ENCODE measurements at places on chromosomes 16 and 17.
A peak's percentile ranks its signal among the peaks of the same experiment; 100 is the strongest.

- peak; percentile 73 for DNase-seq
Measured at GRCh38 chr17:2094891-2095535, 40.1 kb downstream of the HIC1 start.

DNA sequence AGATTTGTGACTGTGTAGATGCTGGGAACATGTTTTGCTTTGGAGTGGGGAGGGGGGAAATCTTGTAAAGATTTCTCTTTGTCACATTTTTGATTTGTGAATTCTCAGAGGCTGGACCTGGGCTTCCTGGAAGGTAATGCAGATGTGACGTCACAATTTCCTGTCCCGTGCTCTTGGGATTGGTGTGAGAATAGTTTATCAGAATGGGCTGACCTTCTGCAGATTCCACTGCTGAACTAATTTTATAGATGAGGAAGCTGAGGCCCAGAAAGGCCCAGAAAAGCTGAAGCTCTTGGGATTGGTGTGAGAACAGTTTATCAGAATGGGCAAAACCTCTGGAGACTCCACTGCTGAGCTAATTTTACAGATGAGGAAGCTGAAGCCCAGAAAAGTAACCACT lies 34.0 kb downstream of the HS3ST3B1 start:
- no peak for DNase-seq

DNA sequence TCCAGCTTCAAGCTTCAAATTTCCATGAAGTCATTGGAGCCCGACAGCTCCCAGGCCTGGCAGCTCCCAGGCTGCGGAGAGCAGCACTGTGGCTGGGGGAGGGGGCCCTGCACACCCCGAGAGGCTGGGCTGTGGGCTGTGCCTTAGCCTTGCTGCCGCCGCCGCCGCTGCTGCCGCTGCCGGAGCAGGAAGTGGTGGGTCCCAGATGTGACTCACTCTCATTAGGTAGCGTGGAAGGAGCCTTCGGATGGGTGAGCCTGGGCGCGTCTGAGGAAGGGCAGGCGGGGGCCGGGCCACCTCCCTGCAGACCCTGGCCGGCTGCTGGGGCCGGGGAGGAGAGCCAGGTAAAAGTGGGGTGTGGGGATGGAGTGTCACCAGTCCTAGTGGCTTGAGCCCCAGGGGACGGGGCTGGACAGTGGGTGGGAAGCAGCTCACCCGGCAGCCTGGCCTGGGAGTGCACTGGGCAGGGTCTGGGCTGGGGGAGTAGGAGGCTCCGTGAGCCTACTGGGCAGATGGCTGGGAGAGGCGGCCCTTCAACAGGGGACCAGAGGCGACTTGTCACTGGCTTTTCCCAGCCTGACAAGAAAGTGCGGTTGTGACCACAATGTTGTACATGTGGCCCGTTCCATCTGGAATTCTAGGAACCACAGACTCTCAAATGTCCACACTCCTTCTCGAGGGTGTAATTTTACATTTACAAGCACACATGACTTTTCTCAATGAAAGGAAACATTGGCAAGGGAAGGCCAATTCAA lies at the start of gene ADCY7:
TSS of gene ADCY7 (plus strand) at position 215 of the 755 bp plus-strand sequence. CDS start 21,629 bp downstream, outside the sequence.
- DNase-seq = peak; percentile 90

DNA sequence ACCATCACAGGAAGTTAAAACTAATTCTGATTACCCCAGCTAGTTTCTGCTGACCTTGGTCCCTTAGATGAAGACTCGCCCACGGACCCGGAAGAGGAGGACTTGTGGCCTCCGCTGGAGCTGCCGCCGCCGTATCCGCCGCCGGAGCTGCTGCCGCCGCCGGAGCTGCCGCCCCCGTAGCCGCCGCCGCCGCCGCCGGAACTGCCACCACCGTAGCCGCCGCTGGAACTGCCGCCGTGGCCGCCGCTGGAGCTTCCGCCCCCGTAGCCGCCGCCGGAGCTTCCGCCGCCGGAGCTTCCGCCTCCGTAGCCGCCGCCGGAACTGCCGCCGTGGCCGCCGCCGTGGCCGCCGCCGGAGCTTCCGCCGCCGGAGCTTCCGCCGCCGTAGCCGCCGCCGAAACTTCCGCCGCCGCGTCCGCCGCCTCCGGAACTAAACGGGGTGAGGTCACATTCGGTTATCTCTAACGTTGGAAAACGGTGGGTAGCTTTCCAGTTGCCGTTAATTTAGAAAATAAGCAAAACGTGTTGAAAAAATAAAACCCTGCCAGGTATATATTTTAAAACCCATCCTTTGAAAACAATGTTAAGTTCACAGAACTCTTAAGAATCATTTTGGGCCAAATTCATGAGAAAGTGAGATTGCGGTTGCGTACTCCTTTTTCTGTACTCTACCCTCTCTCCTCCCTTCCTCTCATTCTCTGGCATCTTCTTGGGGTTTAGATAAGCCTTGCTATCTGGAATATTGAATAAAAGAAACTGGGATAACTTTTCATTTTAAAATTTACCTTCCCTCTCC lies 3.5 kb downstream of the KRT10 start:
- peak; percentile 84 for DNase-seq

GRCh38 chr17:50386510-50386909 lies 10.8 kb downstream of the LRRC59 start:
- DNase-seq = no peak

GRCh38 chr16:64878940-64879339 lies 242.9 kb downstream of the CDH11 start:
- no peak for DNase-seq

DNA sequence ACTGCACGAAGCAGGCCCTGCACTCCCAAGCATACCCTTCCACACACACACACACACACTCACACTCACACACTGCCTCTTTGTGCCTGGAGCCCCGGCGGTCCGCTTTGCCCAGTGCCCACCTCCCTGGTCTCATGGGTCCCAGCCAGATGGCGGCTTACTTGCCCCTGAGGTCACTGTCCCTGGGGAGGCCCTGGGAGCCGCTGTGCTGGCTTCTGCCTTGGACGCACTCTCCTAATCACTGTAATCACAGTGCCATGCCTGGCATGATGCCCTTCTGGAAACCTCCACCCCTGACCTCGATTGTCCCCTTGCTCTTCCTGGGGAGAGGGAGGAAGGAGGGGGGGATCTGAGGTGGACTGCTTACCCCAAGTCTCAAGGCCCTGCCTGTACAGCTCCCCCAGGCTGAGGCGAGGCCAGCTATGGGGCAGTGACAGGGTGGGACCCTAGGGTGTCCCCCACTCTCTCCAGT lies 36.0 kb downstream of the ARHGAP23 start:
- DNase-seq = peak; percentile 77

GRCh38 chr16:86403085-86403484 lies 107.2 kb upstream of the FOXF1 start:
- no peak for DNase-seq

GRCh38 chr16:90033387-90033786 lies 14.1 kb upstream of the DBNDD1 start:
- peak; percentile 55 for DNase-seq

DNA sequence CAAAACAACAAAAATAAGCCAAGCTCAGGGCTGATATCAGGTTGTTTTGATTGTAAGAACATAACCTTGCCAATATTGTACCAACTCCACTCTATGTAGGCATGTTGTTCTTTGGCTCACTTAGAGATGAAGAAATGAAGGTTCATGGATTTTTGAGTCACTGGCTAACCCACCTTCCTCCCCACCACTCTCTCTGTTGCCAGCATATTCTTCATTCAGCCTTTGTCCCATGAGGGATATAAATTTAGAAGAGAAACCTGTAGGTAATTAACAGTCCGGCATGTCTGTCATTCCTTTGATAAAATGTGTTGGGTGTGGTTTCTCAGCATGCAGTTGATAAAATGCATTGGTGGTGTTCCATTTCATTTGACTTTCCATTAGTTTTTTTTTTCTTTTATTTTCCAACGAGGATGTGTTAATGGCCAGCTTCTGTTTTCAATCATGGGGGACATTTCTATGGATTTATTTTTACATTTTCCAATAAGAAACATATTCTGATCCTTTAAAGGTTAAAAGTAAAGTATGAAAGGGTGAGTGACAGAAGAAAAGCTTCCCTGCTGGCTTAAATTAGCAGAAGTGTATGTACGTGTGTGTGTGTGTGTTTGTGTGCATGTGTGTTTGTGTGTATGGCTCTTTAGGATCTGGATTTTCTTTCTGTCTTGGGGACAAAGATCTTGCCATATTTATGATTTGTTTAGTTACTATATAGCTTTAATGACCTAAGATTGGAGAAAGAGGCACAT lies 166.2 kb upstream of the KCNJ16 start:
- no peak for DNase-seq

DNA sequence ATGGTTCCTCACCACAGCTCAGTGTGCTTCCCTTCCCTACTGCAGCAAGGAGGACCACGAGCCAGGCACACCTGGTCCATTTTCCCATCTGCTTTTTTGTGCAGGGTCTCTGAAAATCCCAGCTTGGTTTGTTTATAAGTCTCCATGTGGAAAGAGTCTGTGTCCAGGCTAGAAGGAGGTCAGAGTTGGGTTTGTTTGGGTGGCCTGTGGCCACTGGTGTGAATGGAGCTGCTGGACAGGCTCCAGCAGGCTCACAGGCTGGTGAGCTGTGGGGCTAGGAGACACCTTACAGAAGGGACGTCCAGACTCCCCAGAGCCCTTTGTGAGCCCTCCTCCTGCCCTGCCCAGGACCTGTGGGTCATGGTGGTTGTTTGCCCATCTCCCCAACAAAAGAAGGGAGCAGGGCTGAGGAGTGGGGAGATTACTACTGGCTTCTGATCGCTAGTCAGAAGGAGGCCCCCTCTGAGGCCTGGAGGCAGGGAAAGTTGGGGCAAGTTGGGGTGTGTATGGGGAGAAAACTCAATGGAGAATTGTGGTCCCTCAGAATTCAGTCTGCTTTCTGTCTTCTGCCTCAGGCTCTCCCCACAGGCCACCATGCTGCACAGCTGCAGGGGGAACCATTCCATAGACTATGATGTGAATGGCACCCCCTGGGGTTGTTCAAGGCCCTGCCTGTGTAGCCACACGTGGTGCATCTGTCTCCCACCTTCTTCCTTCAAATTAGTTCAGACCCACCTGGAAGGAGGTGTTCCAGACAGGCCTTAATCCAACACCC lies 4.1 kb downstream of the RARA start:
- no peak for DNase-seq

DNA sequence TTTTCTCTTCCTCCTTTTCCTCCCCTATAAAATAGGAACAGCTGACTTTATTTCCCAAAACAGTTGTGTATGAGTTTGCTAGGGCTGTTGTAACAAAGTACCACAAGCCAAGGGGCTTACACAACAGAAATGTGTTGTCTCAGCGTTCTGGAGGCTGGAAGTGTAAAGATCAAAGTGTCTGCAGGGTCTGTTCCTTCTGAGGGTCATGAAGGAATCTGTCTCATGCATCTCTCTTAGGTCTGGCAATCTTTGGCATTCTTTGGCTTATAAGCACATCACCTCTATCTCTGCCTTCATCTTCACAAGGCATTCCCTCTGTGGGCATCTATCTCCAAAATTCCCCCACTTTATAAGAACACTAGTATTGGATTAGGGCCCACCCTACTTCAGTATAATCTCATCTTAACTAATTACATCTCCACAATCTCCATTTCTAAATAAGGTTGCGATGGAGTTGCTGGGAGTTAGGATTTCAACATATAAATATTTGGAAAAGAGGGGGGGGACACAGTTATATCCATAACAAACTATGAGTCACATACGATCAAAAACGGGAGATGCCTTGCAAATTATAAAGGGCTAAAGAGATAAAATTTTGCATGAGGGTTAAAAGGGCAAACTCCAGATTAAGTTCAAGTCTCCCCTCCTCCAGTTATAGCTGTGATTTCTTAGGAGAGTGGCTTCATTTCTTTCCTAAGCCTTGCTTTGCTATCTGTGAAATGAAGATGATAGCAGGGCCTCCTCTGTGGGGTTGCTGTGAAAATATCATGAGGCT lies 109.7 kb downstream of the VAT1L start:
- no peak for DNase-seq

- DNase-seq = no peak
Measured at GRCh38 chr16:64445649-64446048, 676.2 kb downstream of the CDH11 start.

DNA sequence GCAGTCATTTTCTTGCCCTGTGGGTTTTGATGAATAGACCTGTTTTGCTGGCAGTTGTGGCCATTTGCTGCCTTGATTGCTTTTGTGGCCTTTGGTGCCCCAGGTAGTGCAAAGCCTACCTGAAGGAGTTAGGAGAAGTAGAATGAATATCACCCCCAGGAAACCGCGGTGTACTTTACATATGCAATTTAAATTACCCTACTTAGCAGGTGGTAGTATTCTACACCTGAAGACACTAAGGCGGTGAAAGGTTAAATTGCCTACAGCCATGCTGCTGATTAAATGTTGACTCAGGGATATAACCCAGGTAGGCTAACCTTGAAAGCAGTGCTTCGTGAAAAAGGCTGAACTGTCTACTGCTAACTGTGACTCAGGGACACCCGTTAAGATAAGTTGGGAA lies 27.2 kb upstream of the WWOX start:
- DNase-seq = no peak

- no peak for DNase-seq
Measured at GRCh38 chr16:86302421-86303109, 207.8 kb upstream of the FOXF1 start.

DNA sequence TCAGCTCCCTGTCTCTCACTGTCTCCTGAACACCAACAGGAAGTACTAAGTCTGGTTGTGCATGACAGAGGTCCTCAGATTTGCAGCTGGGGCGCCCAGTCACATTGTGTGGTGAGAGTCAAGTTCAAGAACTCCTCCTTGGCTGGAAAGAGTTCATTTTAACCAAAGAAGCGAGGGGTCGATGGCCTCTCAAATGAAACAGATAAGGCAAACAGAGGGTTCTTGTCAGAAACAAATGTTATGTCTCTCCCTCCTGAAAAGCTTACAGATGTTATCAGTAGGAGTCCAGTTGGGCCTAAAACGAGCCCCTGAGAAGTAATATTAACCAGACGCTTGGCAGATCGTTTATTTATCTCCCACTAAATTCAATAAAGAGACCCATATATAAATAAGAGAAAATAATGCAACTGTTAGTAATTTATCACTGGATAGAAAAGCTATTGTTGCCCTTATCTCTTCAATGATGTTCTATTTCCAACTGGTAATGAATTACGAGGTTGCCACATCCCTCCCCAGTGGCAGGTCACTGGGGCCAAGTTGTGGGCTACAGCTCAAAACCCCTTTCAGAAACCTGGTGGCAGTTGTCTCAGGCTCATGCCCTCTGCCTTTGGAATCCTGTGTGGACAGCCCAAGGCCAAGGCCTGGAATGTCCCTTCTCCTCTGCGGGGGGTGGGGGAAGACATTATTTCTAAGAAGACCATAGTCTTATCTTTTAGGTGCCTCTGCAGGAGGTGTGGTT lies 307.5 kb upstream of the DYNLRB2 start:
- DNase-seq = no peak
